ENCODE measurements at places on chromosomes 16 and 17.

- DNase-seq: no peak
Observed at GRCh38 chr17:16945663-16946218, 26.2 kb downstream of the TNFRSF13B start.

DNA sequence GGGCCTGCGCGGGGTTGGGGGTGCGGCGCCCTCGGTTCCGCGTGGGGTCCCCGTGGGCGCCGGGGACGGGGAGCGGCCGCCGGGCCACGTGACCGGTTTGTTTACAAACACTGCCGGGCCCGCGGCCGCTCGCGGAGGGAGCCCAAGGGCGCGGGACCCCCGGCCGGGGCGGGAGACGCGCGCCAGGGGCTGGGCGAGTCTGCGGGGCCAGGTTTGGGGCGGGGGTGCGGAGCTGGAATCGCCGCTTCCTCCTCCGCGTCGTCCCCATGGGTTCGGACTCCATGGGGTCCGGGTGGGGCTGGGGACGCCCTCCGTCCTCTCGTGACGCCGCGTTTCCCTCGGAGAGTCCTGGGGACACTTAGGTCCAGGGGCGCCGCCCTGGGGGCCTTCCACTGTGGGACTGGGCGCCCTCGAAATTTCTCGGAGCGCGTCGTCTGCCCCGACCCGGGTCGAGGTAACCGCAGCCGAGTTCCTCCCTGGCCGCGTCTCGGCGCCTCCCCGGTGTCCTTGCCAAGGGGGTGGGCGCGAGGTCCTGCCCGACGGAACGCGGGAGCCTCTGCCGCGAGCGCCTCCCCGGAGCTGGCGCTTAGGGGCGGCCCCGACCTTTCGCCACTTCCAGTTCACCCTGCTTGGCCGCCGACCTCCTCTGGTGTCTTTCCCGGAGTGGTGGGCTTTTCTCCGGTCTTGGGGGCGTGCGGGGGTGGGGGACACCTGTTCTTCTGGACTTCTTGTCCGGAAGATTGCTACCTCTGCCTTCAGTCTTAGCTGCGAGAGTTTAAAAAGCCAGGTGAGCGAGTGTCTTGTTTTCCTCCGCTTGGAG is 684 bp downstream of the YPEL2 start:
- no peak for DNase-seq

GRCh38 chr17:9389111-9389527 is 186.5 kb downstream of the STX8 start:
- DNase-seq: no peak

- no peak for DNase-seq
Observed at GRCh38 chr16:11649276-11649675, 19.0 kb upstream of the SNN start.

DNA sequence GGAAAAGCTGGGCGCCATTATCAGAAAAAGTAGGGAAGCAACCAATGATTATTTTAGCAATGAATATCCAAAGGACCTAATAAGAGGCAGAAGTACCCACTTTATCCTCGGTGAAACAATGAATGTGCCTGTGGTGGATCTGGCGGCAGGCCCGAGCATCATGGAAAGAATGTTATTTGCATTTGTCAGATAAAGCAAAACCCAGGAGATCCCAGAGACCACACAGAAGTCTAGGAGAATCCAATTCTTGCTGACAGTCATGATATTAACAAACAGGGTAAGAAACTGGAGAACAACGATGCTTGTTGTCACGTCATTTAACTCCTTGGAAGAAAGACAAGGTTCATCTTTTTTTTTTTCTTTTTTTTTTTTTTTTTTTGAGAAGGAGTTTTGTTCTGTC is 12.0 kb upstream of the TNRC6A start:
- no peak for DNase-seq

DNA sequence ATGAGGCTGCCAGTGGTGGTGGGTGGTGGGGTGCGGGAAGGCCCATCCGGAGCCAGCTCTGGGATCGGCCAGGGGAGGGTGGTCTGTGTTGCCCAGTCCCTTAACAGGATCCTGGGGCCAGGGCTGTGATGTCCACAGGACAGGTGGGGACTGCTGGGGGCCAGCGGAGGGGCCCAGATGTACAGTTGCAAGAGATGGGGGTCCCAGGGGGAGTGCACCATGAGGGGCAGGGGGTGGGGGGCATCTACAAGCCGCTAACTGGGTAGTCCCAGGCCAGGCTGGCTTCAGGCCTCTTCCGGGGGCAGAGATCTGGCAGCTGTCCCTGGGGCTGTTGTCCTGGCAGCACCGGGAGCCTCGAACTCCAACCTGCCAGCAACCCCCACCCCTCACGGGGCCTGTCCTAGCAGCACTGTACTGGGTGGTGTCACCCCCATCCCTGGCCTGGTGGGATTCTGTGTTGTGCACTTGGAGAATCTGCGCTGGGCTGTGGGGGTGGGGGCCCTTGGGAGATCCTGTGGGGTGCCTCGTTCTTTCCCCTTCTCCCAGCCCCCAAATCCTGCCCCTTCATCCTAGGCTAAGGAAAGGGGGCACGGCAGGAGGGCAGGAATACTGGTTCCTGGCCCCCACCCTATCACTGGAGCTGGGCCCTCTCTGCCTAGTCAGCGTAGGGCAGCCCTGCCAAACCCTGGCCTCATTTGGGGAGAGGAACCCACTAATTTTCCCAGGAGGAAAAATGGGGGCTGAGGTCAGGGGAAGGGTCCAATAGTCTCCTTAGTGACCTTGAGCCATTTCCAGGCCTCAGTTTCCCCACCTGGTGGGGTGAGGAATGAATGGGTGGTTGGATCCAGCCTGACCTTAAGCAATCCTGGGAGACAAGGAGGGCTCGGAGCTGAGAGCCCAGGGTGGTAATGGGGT is 1.4 kb downstream of the MTSS2 start:
- no peak for DNase-seq

DNA sequence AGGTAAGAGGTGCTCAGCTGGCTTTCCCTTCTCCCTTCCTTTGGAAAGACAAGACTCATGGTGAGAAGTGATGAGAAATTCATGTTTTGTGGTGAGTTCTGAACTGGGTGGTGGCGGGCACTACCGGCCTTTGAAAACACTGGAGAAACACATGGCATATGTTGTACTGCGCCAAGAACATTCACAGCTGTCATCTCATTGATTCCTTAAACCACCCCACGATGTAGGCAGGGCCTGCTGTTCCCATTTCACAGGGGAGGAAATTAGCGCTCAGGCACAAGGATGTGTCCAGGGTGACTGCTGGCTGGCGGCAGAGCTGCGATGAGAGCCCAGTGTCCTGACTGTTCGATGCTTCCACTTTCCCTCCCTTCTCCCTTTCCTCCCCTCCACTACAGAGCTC is 1.6 kb upstream of the DOC2B start:
- no peak for DNase-seq

DNA sequence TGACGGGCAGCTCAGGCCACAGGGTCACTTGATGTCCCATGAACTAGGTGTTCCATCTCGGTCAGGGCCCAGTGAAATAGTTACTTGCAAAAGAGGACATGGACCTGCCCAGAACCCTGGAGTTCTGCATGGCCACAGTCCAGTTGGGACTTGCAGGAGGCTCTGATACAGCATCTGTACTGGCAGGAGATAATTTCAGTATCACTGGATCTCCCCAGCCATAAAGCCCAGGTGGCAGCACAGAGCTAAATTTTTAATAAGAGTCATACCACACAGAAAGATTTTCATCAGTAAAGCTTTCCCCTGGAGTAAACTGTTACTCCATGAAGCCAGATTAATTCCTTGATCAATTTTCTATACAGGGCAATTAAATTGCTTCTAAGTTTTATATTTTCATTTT is 18.0 kb upstream of the SLC16A5 start:
- no peak for DNase-seq

GRCh38 chr16:50967827-50968612 is 183.1 kb downstream of the SALL1 start:
- DNase-seq: no peak

DNA sequence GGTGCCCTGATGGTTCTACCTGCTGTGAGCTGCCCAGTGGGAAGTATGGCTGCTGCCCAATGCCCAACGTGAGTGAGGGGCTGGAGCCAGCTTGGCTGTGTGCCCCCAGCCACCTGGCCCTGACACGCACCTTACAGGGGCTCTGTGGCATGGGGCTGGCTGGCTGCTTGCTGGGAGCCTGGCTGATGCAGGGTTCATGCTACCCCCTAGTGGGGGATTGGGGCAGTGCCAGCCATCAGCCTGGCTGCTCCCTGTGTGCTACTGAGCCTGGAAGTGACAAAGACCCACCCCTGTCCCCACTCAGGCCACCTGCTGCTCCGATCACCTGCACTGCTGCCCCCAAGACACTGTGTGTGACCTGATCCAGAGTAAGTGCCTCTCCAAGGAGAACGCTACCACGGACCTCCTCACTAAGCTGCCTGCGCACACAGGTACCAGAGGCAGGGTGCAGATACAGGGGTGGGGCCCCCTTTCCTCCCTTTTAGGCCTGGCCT is 5.7 kb downstream of the GRN start:
- DNase-seq: no peak

GRCh38 chr16:67927131-67927941 is 4.3 kb downstream of the CTRL start:
- no peak for DNase-seq

DNA sequence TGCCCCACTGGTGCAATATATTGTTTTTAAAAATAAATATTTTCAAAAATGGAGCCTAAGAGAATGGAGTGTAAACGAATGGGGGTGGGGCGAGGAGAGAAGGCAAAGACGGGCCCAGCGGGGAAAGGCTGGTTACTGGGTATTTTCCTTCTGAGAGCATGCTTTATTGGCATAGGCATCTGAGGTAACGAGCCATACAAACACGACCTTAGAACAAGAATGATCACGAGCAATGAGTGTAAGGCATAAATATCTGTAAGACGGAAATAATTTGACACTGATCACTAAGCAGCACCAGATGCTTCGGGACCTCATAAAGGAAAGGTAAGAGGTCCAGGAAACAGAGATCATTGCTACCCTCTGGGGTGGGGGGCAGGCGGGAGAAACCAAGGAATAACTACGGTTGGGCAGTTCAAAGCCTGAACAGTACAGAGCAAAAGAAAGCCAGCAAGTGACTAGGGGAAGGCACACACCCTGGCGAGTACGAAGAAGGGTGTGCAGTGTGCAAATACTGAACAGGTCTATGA is 959 bp downstream of the SSH2 start:
- no peak for DNase-seq

DNA sequence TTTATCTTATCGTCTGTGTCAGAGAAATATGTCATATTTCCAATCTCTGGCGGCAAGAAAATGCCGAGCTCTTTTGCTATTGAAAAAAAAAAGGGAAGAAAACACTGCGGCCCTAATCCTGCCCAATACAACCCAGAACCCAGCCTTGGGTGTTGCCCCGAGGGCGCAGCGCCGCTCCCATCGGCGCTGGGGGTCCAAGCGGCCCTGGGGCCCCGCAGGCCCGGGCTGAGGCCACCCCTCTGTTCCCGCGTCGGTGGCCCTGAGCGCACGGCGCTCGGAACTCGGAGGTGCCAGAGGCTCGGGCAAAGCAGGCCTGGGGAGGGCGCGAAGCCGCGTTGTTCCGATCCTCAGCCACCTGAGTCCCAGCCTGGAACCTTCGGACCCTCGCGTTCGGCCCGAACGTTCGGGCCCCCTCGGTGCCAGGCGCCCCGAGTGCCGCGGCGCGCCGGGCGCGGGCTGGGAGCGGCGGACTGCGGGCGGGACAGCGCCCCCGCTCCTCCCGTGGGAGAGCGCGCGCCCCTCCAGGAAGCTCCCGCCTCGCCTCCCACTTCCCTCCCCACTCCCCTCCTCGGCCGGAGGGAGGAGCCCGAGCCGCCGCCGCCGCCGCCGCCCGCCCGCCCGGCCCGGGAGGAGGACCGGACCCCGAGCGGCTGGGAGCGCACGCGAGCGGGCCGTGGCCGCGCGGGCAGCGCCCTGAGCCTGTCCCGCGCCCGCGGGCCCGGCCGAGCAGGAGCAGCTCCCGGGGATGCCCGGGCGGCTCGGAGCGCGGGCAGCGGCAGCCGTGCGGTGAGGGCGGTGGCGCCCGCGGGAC is at the start of gene CPNE2:
TSS of gene CPNE2 (plus strand) at position 609 of the 811 bp plus-strand sequence. CDS start 18,160 bp downstream, outside the sequence.
- no peak for DNase-seq

GRCh38 chr16:81931927-81932326 is 79.3 kb downstream of the SDR42E1 start:
- DNase-seq: no peak

DNA sequence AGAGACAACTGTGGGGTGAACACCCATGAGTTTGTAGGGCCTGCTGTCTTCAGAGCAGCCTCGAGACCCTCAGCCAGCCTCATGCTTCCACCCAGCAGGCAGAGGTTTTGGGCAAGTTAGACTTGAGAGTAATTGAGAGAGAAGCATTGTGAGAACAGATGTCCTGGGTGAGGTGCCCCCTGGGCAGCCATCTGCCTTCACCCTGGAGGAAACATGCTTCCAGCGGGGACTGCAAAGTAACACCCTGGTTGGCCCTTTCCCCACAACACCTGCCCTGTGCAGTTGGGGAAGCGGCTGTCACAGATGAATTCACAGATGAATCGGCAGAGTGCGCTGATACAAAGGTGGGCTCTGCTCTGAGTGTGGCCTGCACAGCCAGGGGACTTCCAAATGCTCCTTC is 23.4 kb downstream of the ATPAF2 start:
- DNase-seq: no peak

GRCh38 chr17:41492771-41493170 is 3.1 kb upstream of the KRT36 start:
- DNase-seq: no peak

GRCh38 chr16:19105891-19106624 is 7.7 kb upstream of the ITPRIPL2 start:
- no peak for DNase-seq

- DNase-seq: no peak
Observed at GRCh38 chr17:81276781-81277180, 18.3 kb downstream of the SLC38A10 start.

DNA sequence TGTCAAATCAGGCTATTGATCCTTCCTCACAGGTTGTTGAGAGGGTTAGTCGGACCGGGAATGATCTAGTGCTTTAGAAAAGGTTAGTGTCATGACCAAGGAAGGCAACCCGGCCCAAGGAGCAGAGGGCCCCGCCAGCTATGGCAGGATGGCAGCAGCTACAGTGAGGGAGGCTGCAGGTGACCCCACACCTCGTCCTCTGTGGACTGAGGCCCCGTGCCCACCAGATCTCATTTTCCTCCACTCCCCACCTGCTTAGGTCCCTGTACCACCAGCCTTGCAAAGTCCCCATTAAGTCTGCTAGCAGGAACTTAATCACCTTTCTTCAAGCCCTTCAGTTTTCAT is 107.5 kb downstream of the CCDC182 start:
- DNase-seq: no peak

- DNase-seq: no peak
Observed at GRCh38 chr16:83624429-83625120, 183.2 kb upstream of the HSBP1 start.

- no peak for DNase-seq
Observed at GRCh38 chr17:73663614-73664013, 19.4 kb upstream of the SDK2 start.

GRCh38 chr17:48468299-48468698 is 38.3 kb upstream of the SKAP1 start:
- DNase-seq: no peak
